ENCODE measurements at places on chromosomes 4 and X. TPM values are rescaled to one million over a fixed set of nuclear protein-coding genes. Genes with fewer than 3 reads are reported as not detected.

DRD5 gene
- not detected for total RNA-seq

CENPI gene
- 6.3 TPM for total RNA-seq

PRRG1 gene
- total RNA-seq: 27.5 TPM

CA5B gene
- 10.5 TPM for total RNA-seq

CWH43 gene
- not detected for total RNA-seq

YY2 gene
- total RNA-seq: 2.4 TPM

DNA sequence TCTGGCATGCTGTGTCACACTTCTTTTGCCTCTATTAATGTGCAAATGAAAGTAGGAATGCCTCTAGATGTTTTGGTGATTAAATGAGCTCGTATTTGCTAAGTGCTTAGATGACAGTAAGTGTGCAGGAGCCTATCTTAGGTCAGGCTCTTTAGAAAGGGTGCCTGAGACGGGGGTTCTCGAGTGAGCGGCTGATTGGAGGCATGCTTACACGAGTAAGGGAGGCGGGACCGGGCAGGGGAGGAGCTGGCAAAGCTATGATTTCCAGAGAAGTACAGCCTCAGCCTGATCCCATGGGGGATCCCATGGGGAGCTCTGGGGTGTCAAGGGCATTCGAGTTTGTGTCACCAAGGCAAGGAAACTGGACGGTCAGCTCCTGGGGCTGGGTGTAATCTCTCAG lies 44.8 kb downstream of the CLDN34 start:
- H3K4me3 ChIP-seq: no peak overlapping the region
- no peaks in the 10 kb centered on the region for H3K4me1 ChIP-seq
- H3K36me3 ChIP-seq: no peaks in the 10 kb centered on the region
- DNase-seq: no peak
- H3K27me3 ChIP-seq: no peaks in the 10 kb centered on the region

DNA sequence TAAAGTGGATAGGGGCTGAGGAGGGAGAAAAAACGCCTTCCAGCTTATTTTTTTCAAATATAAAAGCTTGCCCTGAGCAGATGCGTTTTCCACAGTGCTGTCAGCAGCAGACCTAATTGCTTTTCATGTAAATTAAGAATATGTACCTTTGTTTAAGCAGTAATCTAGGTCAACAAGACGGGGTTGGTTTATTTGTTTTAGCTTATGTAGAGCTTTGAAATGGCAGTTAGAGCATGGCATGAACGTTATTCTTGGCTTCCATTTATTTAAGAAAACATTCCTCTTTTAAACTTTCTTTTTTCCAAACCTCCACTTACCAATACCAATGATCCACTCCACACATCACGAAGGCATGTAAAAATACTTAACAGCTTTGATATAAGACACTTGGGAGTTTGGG lies 220.3 kb upstream of the TENM3 start:
- no peak overlapping the region for H3K4me3 ChIP-seq
- H3K27ac ChIP-seq: no peak overlapping the region
- H3K4me1 ChIP-seq: no peaks in the 10 kb centered on the region
- H3K36me3 ChIP-seq: no peaks in the 10 kb centered on the region

DNA sequence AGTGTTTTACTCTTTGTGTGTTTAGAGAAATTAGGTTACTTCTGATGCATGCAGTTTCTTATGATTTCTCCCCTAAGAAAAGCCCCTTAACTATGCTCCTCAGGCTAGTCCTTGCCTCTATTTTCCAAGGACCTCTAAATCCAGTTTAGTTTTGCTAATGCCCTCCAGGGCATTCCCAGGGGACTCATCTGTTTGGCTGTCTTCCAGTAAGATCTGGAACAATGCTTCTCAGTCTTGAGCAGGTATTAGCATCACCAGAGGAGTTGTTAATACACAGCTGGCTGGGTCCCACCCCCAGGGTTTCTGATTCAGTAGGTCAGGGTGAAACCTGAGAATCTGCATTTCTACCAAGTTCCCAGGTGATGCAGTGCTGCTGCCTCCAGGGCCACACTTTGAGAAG lies 56.9 kb downstream of the OTC start:
- H3K27me3 ChIP-seq: no peaks in the 10 kb centered on the region
- no peaks in the 10 kb centered on the region for H3K4me1 ChIP-seq
- no peak for DNase-seq
- H3K36me3 ChIP-seq: no peaks in the 10 kb centered on the region

DNA sequence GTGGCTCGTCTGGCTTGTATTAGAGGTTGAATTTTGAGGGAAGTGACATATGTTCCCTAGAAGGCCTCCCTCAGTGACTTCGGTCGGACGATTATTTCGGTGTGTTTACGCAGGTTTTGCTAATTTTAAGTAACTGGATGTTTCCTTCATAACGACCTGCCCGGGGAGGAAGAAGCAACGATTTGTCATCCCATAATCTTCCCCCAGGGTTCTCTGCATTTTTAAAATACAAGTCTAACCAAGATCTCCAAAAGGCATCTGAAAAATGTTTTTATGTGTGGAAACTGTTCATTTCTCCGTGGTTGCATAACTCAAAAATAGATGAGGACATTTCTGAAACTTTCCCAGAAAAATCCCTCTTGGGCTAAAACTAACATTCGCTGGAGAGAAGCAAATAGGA lies 195.4 kb downstream of the SHOX start:
- H3K27ac ChIP-seq: peak overlapping the region; percentile 38
- no peak for DNase-seq
- H3K36me3 ChIP-seq: no peaks in the 10 kb centered on the region
- peaks cover 3% of the 10 kb centered on the region for H3K4me1 ChIP-seq

GRCh38 chr4:90958256-90958895 lies 831.2 kb downstream of the CCSER1 start:
- peak overlapping the region; percentile 63 for H3K27ac ChIP-seq
- DNase-seq: peak; percentile 48
- H3K4me3 ChIP-seq: no peak overlapping the region
- H3K27me3 ChIP-seq: no peaks in the 10 kb centered on the region
